ENCODE measurements at places on chromosomes 6 and 20. TPM values are rescaled to one million over a fixed set of nuclear protein-coding genes. Genes with fewer than 3 reads are reported as not detected.

FAM120B gene
- 23.4 TPM for total RNA-seq

CST2 gene
- total RNA-seq = not detected

HELZ2 gene
- total RNA-seq = 24.7 TPM

MTCH1 gene
- 78.2 TPM for total RNA-seq

ABHD16B gene
- total RNA-seq = not detected

LPA gene
- total RNA-seq = not detected

GNRH2 gene
- total RNA-seq = 1.0 TPM

GPSM3 gene
- 0.71 TPM for total RNA-seq

F13A1 gene
- total RNA-seq = 0.65 TPM

GLP1R gene
- not detected for total RNA-seq

SRC gene
- total RNA-seq = 28.1 TPM

ENPP5 gene
- not detected for total RNA-seq

PEX7 gene
- 6.0 TPM for total RNA-seq

PDYN gene
- total RNA-seq = not detected

GRIK2 gene
- 0.89 TPM for total RNA-seq

PBOV1 gene
- total RNA-seq = not detected

CRISP3 gene
- total RNA-seq = not detected

ARFGEF3 gene
- total RNA-seq = 3.4 TPM

MYT1 gene
- not detected for total RNA-seq

ARG1 gene
- not detected for total RNA-seq

FILIP1 gene
- 0.32 TPM for total RNA-seq

HLA-G gene
- not detected for total RNA-seq

SNRPB gene
- 236 TPM for total RNA-seq

CLIC5 gene
- not detected for total RNA-seq

TRERF1 gene
- 9.4 TPM for total RNA-seq

SLC35D3 gene
- not detected for total RNA-seq

WDR46 gene
- 53.1 TPM for total RNA-seq

TP53TG5 gene
- total RNA-seq = not detected

ULBP3 gene
- total RNA-seq = 6.3 TPM

DIDO1 gene
- 40.7 TPM for total RNA-seq

COL11A2 gene
- 1.5 TPM for total RNA-seq

CNR1 gene
- total RNA-seq = not detected

DEF6 gene
- 17.8 TPM for total RNA-seq

SIRPA gene
- 23.6 TPM for total RNA-seq

CD93 gene
- not detected for total RNA-seq

L3MBTL1 gene
- 10.5 TPM for total RNA-seq
